ENCODE measurements at places on chromosomes 12 and 14.
A peak's percentile ranks its signal among the peaks of the same experiment; 100 is the strongest.

GRCh38 chr14:59919570-59920377 is at the start of gene LRRC9:
TSS of gene LRRC9 (plus strand) at chr14:59920144.
- DNase-seq = peak; percentile 7

GRCh38 chr14:25006961-25007795 is 42.8 kb downstream of the STXBP6 start:
- DNase-seq = peak; percentile 82

GRCh38 chr12:116133149-116133548 is 144.3 kb downstream of the MED13L start:
- DNase-seq = peak; percentile 69

DNA sequence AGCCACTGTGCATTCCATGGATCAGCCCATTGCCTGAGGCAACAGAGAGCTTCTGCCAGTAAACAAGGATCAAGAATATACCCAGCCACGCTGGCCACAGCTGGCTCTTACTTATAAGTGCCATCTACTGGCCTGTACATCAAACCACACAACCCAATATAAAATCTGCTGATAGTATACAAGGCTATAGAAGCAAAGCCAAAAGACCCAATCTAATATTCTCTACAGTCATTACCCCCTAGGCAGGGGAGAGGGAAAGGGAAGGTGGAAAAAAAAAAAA is 4.4 kb upstream of the FAM186B start:
- peak; percentile 42 for DNase-seq

Measured in adipocyte (in vitro differentiated cells).